ENCODE measurements at places on chromosomes 2 and 18.
A peak's percentile ranks its signal among the peaks of the same experiment; 100 is the strongest.

DNA sequence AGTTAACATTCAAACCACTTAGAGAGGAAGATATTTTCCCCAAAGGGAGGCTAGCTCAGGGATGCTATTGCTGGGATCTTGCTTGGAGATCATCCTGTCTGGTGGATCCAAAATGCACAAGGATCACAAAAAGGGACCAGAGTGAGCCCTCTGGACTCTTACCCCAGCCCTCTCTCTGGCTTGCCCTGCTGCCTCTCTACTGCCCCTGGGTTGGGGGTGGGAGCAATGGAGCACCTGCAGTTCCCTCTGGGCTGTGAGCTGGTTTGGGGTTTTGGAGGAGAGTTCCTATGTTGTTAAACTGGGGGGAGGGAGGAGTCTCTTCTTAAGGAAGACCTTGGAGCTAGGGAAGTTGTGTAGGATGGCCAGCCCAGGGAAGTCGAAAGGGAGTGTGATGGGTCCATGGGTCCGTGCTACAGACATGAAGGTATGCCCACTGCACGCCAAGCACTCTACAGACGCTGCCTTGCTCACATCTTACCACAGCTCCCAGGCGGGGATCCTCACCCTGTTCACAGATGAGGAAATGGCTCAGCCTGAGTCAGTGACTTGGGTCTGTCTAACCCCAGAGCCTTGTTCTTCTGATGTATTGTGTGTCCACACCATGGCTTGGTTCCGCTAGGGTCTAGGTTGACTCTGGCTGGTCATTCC is 3.8 kb downstream of the LBH start:
- DNase-seq, result no peak

DNA sequence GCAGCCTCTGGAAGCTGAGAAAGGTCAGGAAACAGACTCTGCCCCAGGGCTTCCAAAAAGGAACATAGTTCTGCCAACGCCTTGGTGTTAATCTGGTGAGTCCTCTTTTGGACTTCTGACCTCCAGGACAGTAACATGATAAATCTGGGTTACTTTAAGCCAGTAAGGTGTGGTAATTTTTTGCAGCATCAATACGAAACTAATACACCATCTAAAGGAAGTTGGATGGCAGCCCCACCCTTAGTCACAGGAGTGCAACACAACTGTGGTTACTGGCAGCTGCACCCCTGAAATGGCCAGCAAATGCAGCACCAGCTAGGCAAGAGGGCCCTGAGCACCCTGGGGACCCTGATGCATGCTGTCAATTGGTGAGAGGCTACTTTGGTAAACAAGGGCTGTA is 25.8 kb downstream of the CREG2 start:
- no peak for DNase-seq

DNA sequence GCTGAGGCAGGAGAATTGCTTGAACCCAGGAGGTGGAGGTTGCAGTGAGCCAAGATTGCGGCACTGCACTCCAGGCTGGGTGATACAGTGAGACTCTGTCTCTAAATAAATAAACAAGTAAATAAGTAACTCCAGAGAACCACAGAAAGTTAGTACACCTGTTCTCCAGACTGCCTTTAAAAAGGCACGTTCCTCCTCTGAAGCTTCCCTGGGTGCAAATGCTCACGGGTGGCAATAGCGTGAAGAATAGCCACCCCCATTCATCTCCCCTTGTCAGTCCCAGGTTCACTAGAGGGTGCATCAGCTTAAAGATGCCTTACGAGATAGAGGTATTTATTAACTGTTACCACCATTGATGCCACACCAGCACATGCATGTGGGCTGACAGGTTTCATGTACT is 64.3 kb upstream of the RTN4 start:
- DNase-seq, result no peak

DNA sequence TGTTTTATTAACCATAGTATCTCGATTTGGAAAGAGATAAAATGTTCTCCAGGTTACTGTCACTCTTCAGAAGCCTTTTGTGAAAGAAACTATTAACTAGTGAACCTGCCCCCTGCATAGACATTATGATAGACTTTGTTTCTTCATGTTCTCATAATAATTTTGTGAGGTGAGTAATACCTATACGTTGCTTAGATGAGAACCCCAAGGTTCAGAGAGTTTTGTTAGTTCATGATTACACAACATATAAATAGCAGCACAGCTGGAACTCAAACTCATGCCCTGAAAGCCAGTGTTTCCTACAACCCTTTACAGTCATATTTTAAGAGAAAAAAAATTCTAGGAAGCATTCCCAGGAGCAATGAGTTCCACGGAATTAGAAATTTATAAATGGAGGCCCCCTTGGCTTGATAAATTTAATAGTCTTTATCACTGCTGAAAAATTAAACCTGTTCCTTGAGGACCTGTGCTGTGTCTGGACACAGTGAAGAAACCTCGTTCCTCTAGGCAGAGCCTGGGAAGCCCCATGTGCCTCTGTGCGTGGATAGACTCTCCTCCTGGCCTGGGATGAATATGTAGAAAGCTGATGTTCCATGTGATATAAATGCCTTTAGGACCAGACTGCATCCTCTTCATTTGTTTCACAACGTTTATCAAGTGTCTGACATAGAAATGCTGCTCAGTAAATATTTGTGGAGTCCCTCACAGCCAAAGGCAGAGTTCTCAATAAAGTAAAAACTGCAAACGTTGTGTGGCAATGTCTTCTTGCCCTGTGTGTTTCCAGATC is 1257.0 kb upstream of the GYPC start:
- no peak for DNase-seq

GRCh38 chr18:5395860-5396448 is 100.4 kb upstream of the ZBTB14 start:
- DNase-seq, result no peak

DNA sequence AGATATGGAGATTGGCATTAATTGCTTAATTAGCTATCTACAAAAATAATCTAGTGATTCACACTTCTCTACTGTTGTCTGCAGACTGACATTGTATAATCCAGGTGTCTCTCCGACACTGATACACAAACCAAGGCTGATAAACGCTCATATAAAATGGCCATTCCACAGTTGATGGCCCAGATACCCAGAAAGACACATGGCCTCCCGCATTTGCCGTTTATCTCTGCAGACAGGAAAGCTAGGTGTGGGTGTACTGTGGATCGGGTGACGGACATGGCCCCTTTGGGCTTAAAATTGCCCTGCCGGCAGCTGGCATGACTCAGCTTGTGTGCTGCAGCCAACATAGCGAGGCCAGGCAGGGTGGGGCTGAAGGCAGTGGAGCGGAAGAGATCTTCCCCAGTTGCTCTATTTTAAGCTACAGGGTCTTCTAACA is 18.5 kb downstream of the PMAIP1 start:
- peak; percentile 78 for DNase-seq

DNA sequence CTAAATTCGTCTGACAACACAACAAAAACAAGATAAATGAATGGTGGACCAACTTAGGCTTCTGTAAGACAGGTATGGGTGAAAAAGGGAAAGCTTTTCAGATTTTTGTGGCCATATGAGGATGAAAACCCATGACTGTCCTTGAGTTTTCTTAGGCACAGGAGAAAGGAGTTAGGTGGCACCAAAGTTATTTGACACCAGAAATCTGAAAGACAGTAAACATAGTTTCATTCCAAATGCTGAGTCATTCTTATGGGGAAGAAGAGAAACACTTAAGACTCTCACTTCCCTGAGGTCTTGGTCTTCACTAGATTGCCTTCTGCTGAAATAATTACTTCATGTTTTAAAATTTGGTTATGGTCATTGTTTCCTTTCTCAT is 5.2 kb upstream of the GPD2 start:
- DNase-seq, result no peak

DNA sequence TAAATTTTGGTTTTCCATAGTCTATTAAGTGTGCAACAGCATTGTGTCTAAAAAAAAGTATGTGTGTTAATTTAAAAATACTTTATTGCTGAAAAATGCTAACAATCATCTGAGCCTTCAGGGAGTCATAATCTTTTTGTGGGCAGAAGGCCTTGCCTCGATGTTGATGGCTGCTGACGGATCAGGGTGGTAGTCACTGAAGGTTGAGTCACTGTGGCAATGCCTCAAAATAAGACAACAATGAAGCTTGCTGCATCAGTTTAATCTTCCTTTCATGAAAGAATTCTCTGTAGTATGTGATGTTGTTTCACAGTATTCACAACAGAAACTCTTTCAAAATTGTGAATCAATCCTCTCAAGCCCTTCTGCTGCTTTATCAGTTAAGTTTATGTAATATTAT is 31.3 kb downstream of the HDHD2 start:
- DNase-seq, result no peak

- no peak for DNase-seq
Measured at GRCh38 chr2:6358985-6359384, 506.7 kb downstream of the CMPK2 start.

- peak; percentile 78 for DNase-seq
Measured at GRCh38 chr18:22559414-22560274, 141.9 kb upstream of the CTAGE1 start.

DNA sequence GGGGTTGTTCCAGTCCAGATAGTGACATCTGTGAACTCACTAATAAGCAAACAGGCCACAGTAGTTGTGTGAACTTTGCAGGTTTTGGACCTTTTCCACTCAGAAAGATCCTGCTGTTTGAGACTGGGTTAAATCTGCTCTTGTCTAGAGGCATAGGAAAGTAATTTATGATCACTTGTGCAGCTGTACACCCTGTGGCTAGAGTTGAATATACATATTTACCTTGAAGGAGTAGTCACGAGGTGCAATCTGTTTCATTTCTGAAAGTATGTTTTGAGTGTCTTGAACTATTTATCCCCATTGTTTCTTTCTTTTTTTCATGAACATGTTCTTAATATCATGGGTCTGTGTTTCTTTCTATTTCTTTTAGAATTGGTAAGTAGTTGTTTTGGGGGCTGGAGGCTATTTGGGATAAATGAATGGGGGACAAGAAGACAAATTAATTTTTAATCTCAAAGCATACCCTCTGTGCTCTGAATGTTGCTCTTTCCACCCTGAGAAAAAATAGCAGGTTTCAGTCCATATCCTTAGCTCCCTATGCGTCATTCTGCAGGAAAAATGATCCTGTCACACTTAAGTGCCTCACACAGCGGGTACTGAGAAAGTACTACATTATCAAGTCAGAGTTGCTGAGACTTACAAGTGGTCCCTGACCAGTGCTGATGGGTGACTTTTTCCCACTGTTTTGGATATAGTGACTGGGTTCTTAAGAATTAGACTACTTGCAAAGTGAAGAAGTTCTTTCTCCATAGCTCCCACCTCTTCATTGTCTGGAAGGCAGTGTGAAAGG is 28.2 kb downstream of the DCC start:
- no peak for DNase-seq

GRCh38 chr2:160205505-160205904 is 5.4 kb upstream of the ITGB6 start:
- no peak for DNase-seq

GRCh38 chr2:102015399-102015798 is 23.6 kb downstream of the IL1R2 start:
- no peak for DNase-seq

- no peak for DNase-seq
Measured at GRCh38 chr2:149885946-149886345, 298.4 kb upstream of the MMADHC start.

DNA sequence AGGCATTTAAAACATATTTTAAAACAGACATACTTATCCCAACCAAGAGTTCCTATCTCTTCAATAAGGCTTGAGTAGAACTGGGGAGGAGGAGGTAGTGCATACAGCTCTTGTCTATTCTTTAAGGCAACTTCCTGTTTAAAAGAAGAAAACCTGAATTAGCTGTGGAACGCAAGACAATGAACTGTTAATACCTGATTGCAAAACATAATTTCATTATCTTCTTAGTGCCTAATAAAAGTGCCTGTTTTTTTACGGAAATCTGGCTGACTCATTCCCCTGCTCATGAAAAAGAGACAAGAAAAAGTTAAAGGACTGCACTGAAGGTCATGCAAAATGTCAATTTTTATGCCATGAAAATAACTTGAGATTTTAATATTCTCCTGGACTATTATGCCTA is 19.2 kb downstream of the FANCL start:
- no peak for DNase-seq

DNA sequence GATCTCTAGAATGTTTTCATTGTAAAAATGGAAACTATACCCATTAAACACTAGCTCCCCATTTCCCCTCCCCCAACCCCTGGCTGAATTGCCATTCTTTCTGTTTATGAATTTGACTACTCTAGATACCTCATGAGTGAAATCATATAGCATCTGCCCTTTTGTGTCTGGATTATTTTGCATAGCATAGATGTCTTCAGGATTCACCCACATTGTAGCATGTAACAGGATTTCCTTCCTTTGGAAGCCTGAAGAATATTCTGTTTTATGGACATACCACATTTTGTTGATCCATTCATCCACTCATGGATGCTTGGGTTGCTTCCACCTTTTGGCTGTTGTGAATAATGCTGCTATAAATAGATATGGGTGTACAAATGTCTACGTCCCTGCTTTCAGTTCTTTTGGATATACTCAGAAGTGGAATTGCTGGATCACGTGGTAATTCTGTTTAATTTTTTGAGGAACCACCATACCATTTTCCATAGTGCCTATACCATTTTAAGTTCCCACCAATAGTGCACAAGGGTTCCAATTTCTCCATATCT is 7.7 kb upstream of the ASB1 start:
- DNase-seq, result peak; percentile 55

GRCh38 chr18:48011926-48012465 is 81.5 kb upstream of the SMAD2 start:
- no peak for DNase-seq

- no peak for DNase-seq
Measured at GRCh38 chr2:138838851-138839620, 58.8 kb upstream of the NXPH2 start.

DNA sequence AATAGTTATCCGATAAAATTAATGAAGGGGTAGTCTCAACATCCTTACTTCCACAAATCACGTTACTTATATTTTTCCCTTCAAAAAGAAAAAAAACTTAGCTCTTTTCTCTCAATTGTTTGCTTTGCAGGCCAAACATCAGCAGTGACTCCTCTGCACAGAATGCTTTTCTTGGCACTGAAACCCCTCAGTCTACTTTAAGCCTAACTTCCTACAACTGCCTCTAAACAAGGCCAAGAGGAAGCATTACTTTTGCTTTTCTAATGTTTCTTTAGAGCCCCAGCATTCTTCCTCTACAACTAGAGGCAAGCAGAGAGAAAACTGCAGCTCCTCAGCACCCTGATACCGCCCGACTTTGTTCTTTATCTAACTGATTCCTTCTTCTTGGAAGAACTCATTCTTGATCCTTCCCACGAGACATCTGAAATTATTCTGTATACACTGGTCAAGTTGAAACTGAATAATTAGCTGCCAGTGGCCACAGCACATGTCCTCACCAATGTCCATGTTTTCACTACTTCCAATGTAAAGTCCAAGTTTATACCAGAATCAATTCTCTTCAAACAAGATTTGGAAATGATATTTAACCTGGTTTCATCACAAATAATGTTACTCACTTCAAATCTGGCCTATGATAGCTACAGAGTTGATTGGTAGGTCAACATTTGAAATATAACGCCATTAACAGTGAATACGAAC is 55.3 kb downstream of the DTNB start:
- DNase-seq, result no peak

- no peak for DNase-seq
Measured at GRCh38 chr18:50080316-50080715, 114.6 kb downstream of the MYO5B start.

DNA sequence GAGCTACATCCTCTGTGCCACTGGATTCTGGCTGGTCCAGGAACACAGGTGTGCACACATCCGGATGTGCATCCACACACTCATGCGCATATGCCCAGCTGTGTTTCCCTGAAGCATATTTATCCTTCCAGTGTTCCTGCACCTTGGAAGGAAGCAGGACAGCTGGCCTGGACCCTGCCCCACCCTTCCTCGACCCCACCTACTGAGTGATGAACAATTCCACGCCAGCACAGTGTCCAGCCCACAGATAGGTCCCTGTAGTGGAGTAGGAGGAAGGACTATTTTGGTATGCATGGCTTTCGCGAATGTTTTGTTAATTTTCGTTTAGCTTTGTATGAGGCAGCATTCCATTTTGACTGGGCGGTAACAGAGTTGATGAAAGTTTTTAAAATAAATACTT is 211.5 kb downstream of the AGAP1 start:
- no peak for DNase-seq

All from NCI-H526 (cell line).